Effector CD4-positive, alpha-beta T cell (primary cell): ENCODE measurements at places on chromosomes 7 and 10.

- DNase-seq: no peak
These were observed 23.3 kb upstream of the SMARCD3 start for GRCh38 chr7:151271699-151272355.

- no peak for DNase-seq
These were observed 111.6 kb downstream of the NOC3L start for GRCh38 chr10:94251098-94251497.

GRCh38 chr10:130479926-130480325 is 343.7 kb downstream of the GLRX3 start:
- DNase-seq: no peak

DNA sequence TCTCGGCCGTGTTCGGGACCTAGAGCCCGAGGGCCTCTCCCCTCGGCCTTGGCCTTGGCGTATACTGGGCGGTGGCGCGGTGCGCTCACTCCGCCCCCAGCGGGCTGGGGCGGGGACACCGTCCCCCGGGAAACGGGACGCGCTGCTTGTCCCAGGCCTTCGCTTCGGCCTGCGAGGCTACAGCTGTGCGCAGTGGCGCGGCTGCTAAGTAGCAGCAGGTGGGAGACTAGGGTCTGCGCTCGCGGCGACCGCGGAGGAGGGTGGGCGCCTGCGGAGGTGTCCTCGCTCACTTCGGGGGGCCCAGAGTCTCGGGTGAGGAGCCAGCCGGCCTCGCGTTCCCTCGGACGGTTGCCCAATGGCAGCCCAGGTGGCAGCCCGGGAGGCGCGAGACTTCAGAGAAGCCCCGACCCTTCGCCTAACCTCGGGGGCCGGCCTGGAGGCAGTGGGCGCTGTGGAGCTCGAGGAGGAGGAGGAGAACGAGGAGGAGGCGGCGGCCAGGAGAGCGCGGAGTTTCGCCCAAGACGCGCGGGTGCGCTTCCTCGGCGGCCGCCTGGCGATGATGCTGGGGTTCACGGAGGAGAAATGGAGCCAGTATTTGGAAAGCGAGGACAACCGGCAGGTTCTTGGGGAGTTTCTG is at the start of gene DNAH11:
TSS of gene DNAH11 (plus strand) at position 149 of the 637 bp plus-strand sequence. CDS start at position 356, 207 bp downstream.
- no peak for DNase-seq

DNA sequence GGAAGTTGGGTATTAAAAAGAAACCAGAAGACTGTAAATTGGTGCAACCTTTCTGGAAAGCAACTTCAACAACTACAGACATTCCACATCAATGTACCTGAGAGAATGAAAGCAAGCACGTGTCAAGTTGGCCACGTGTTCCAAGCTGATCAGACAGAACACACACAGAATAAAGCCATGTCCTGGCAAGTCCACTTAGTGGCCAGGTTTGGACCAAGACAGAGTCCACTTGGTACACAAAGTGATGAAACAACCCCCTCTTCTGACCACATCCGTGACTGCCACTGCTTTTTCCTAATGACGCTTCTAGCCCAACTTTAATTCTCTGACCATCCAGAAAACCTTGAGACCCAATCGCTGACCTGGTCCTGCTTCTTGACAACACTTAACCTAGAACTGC is 109.4 kb downstream of the ABLIM1 start:
- DNase-seq: no peak

DNA sequence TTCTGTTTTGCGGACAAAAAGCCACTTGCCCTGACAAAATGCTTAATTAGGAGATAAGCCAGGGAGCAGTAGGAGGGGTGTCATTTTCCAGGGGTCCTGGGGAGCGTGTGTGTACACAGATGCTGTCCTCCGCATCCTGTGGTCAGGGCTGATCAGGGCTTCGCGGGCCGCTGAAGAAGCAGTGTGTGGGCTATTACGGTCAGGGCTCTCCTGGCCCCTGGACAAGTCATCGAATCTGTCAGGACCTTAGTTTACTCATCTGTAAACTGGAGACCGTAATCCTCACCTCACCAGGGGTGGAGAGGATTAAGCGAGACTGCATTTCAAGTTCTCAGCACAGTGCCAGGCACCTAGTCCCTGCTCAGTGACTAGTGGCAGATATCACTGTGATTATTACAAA is 26.0 kb upstream of the MXI1 start:
- DNase-seq: no peak

GRCh38 chr10:11210211-11210922 is 192.7 kb downstream of the CELF2 start:
- DNase-seq: no peak

- no peak for DNase-seq
These were observed 24.6 kb upstream of the DDX50 start for GRCh38 chr10:68876246-68877138.

- DNase-seq: no peak
These were observed 56.6 kb downstream of the AHR start for GRCh38 chr7:17355050-17355449.

DNA sequence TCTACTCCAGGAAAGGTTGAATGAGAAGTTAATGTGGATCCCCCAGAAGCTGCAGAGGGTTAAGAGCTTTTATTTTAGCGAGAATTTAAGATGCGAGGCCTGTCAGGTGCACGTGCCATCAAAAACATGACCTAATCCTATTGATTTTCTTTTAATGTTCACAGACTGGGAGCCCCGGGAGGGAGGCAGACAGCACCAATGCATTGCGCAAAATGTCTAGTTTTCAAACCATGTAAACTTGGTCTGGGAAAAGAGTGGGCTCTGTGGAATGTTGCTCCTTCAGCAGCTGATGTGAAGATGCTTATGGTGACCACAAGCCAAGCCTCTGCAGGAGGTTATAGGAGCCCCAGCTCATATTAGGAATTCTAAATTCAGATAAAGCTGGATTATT is 172.0 kb upstream of the ITGB1 start:
- no peak for DNase-seq

GRCh38 chr7:84025332-84025927 is 169.2 kb downstream of the SEMA3A start:
- no peak for DNase-seq

DNA sequence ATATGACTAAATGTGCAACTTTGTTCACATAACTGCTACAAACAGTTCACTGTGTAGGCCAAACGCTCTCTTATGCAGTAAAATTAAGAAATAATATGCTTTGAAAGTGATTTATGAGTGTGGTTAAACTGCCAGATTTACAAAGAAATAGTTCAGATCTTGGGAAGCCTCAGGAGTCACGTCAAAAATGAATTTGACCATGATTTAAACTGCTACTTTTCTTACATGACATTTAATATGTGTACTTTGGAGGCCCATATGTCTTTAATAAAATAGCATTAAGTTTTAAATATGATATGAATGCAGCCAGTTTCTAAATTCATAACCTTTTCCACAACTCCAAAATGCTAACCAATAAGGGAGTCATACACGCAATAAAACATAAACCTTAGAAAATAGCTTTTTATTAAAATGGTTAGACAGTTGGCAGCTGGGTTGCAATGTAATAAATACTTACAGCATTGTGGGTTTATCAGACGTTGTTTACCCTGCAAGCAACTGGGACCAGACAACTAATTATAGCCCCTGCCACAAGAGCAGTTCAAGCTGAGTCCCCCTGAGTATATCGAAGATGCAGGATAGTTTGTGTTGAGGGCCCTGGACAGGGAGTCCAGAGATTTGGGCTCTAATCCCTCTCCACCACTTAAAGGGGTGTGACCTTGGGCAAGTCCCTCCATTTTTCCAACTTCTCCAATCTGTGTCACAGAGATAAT is 640.4 kb downstream of the LRMDA start:
- DNase-seq: no peak

- DNase-seq: no peak
These were observed 765.3 kb downstream of the REEP3 start for GRCh38 chr10:64286533-64286932.

GRCh38 chr7:13057462-13058200 is 370.2 kb downstream of the ARL4A start:
- no peak for DNase-seq

- DNase-seq: no peak
These were observed 57.6 kb downstream of the CFAP46 start for GRCh38 chr10:132884691-132885271.

DNA sequence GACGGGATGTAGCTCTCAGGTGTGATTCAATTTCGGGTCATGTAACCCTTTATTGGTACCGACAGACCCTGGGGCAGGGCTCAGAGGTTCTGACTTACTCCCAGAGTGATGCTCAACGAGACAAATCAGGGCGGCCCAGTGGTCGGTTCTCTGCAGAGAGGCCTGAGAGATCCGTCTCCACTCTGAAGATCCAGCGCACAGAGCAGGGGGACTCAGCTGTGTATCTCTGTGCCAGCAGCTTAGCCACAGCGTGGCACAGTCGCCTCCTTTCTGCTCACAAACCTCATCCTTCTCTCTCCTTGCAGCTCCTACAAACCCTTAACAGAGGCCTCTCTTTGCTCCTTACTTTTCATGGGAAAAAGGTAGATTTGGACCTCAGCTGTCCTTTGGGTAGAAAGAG is 197.5 kb upstream of the PRSS58 start:
- DNase-seq: no peak

GRCh38 chr7:108090791-108091460 is 39.2 kb downstream of the LAMB4 start:
- DNase-seq: no peak

- no peak for DNase-seq
These were observed 153.7 kb downstream of the CDK14 start for GRCh38 chr7:90749774-90750173.

GRCh38 chr7:157087646-157088045 is 51.1 kb upstream of the UBE3C start:
- DNase-seq: no peak

GRCh38 chr7:2761131-2761624 is 73.2 kb downstream of the AMZ1 start:
- no peak for DNase-seq

GRCh38 chr7:155769701-155770100 is 42.6 kb downstream of the SHH start:
- no peak for DNase-seq

- DNase-seq: no peak
These were observed 135.8 kb downstream of the MAPK8 start for GRCh38 chr10:48442090-48442808.

- DNase-seq: no peak
These were observed 27.0 kb downstream of the ADRB1 start for GRCh38 chr10:114070710-114071109.

- DNase-seq: no peak
These were observed 6.1 kb upstream of the MYOZ1 start for GRCh38 chr10:73647211-73647874.

GRCh38 chr7:28328146-28328545 is 84.2 kb upstream of the CREB5 start:
- no peak for DNase-seq

DNA sequence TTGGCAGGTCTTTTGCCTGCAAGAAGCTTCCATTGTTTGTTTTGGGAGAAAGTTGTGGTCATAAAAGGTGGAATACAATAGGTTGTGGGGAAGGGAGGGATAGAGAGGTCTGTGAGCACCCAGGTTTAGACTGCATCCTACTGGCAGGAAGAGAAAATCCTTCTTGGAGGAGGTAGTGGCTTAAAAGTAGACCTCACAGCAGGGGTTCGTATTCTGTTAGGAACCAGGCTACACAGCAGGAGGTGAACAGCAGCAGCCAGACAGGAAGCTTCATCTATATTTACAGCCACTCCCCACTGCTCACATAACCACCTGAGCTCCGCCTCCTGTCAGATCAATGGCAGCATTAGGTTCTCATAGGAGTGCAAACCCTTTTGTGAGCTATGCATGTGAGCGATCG is 245.3 kb downstream of the NSUN6 start:
- DNase-seq: no peak

GRCh38 chr10:73635781-73636180 is 5.5 kb downstream of the MYOZ1 start:
- no peak for DNase-seq

DNA sequence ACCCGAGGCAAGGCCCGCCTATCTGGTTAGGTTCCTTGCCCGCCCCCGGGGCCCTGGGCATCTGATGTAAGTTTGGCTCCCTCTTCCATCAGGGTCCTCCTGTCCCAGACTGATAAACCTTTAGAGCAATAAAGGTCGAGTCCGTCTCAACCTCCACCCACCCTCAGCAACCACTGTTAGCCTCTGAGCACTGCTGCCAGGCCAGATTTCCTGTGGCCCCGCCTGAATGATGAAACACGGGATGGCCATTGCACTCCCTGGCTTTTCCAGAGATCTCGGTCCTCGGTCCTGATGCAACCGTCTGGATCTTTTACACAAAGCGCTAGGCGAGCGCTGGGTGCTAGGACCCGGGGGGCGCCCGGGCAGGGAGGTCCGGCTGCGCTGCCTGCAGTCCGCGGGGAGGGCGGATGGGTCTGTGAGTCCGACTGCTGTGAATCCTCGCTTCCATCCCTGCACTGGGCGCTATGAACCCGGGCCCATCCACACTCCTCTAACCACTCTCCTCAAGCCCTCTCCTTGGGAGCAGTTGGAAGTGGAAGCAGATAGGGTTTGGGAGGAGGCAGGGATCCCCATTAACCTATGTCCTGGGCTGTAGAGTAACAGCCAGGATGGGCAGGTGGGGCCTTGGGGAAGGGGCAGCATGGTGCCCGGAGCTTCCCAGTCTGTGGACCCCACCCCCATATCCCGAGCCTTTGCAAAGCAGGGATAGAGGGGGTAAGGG is 875 bp upstream of the DDIT4 start:
- no peak for DNase-seq

GRCh38 chr10:85594239-85594638 is 772.4 kb downstream of the GRID1 start:
- DNase-seq: no peak

DNA sequence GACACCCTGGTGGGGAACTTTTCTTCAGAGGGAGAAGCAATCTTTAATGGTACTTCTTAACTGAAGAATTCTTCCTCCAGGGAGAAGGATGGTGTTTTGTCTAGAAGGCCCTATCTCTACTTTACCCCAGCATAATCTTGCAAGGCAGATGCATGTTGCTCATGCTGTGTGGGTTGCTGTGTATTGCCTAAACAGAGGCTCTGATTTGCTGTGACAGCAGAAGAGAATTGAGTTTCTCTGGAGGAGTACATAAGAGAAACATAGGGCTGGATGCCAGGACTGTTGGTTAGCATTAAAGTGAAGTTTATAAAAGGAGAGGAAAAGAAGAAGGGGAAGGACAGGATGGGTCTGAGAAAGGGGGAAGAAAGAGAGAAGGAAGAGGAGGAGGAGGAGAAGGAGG is 248.1 kb upstream of the HPS1 start:
- no peak for DNase-seq

DNA sequence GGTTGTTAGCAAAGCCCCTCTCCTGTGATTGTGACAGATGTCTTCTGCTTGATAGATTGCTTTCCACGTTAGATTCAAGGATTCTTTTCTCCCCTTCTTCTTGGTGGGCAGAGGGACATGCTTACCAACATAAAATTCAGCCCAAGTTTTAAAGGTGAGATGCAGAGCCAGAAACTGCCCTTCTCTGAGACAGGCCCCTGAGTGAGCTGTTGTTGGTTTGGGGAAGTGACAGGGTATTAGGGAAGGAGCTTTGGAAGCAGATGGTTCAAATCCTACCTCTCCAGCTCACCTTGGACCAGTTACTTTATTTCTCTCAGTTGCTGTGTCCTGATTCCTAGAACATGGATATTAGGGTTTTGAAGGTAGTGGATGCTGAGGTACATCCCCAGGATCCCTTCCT is 53.0 kb downstream of the SORCS3 start:
- DNase-seq: no peak

- no peak for DNase-seq
These were observed 633.5 kb upstream of the ANKRD30A start for GRCh38 chr10:36491926-36492325.
